CD4-positive, alpha-beta T cell (primary cell): ENCODE measurements at places on chromosomes 5 and 9.
A peak's percentile ranks its signal among the peaks of the same experiment; 100 is the strongest.

- H3K4me1 ChIP-seq = no peaks in the 10 kb centered on the region
- H3K27me3 ChIP-seq = no peaks in the 10 kb centered on the region
- H3K36me3 ChIP-seq = no peaks in the 10 kb centered on the region
- H3K4me3 ChIP-seq = no peak overlapping the region
- no peak overlapping the region for H3K27ac ChIP-seq
- DNase-seq = no peak
These were observed 109.9 kb downstream of the RFX3 start for GRCh38 chr9:3415906-3416305.

DNA sequence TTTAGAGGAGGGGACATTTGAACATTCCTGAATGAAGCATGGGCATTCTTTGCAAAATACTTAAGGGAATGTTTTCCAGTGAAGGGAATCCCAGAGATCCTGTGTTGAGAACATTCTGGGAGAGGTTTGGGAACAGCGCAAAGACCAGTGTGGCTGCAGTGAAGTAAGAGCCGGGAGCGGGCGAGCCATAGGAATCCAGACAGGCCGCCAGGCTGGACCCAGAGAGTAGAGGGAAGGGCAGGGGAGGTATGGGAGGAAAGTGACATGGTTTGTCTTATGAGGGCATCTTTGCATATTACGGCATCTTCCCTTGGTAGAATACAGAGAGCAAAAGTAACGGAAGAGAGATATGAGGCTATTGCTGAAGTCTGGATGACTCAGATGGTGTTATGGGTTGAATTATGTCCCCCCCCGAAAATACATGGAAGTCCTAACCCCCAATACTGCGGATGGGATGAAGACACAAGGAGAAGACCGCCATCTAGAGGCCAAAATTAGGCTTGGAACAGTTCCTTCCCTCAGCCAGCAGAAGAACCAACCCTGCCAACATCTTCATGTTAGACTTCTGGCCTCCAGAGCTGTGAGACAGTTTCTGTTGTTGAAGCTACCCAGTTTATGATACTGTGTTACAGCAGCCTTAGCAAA lies 268.2 kb downstream of the MAST4 start:
- H3K4me3 ChIP-seq = no peak overlapping the region
- H3K27ac ChIP-seq = no peak overlapping the region
- no peaks in the 10 kb centered on the region for H3K36me3 ChIP-seq
- DNase-seq = peak; percentile 53

DNA sequence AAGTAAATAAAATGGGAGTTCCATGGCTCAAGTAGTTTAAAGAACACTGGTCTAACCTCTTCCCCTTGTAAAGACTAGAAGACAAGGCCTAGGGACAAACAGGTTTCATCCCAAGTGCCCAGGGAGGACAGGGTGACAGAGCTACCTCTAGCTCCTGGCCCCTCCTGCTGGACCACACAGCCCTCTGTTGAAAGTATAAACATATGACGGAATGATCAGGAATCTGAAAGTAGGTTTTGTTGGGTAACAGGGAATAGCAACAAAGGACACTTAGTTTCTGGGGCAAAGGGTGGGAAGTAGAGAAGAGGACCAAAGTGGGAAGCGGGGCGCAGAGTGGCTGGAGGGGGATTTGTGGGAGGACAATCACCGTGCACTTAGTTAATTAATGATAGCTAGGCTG lies 67.0 kb upstream of the DAB2IP start:
- peaks cover 10% of the 10 kb centered on the region for H3K27me3 ChIP-seq
- H3K36me3 ChIP-seq = no peaks in the 10 kb centered on the region
- H3K4me1 ChIP-seq = no peaks in the 10 kb centered on the region

DNA sequence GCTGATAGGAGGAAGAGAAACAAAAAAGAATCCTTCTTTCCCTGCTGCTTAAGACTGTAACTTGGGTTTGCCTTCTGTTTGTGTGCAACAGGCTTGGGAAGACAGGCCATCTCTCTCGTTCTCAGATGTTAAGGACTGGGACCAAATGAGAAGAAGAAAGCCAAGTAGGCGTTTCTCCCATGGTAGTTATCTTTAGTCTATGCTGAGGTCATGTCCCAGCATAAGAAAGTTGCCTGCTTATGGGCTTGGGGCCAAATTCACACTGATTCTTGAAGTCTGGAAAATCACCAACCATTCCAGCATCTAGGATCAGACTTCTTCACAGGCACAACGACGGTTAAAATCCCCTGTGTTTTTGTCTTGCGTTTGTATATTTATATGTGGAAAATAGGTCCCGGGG lies 44.2 kb upstream of the PALM2AKAP2 start:
- H3K36me3 ChIP-seq = no peaks in the 10 kb centered on the region
- no peak overlapping the region for H3K4me3 ChIP-seq
- no peaks in the 10 kb centered on the region for H3K27me3 ChIP-seq
- no peak overlapping the region for H3K27ac ChIP-seq
- DNase-seq = no peak
- no peaks in the 10 kb centered on the region for H3K4me1 ChIP-seq

DNA sequence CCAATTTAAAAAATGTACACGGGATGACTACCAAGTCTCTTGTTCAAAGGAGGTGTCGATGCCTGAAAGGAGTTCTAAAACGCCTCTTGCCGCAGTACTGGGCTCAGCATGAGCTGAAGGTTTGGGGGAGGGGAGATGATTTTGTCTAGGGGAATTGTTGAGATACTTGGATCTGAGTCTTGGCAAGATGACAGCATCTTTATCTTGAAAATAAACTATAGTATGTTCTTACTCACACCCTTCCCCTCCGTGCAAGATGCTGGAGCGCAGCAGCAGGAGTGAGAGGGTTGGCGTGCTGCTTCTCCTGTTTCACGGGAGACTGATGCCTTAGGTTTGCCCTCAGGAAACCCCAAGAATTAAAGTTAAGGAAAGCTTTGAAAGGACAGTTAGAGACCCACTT lies 47.3 kb downstream of the FAM78A start:
- peaks cover 14% of the 10 kb centered on the region for H3K4me1 ChIP-seq
- H3K27ac ChIP-seq = no peak overlapping the region
- H3K4me3 ChIP-seq = peak overlapping the region; percentile 31
- no peaks in the 10 kb centered on the region for H3K27me3 ChIP-seq
- peaks cover 44% of the 10 kb centered on the region for H3K36me3 ChIP-seq
- DNase-seq = no peak

- no peaks in the 10 kb centered on the region for H3K36me3 ChIP-seq
- H3K4me3 ChIP-seq = no peak overlapping the region
These were observed 113.8 kb downstream of the RPS23 start for GRCh38 chr5:82164176-82164976.

- no peak overlapping the region for H3K4me3 ChIP-seq
- H3K27ac ChIP-seq = no peak overlapping the region
- no peaks in the 10 kb centered on the region for H3K27me3 ChIP-seq
- no peaks in the 10 kb centered on the region for H3K4me1 ChIP-seq
- H3K36me3 ChIP-seq = no peaks in the 10 kb centered on the region
These were observed 947.5 kb upstream of the CTNND2 start for GRCh38 chr5:12851761-12852160.

DNA sequence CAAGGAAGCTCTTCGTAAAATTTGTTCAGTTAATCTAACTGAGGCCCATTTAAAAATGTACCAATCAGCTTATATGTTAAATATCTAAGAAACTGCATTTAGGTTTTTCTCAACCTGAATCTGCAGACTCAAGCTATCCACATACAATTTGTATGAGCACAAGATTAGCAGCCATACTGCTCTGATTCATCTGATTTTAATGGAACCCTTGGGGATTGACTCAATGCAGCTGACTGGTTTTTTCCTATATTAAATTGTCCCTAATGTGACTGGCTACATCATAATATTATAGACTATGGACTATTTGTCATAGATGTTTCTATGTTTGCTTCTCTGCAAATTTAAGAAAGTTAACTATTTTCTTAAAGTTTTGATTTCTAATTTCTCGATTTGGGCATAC lies 451.0 kb upstream of the TUSC1 start:
- DNase-seq = no peak
- H3K4me3 ChIP-seq = no peak overlapping the region
- H3K27me3 ChIP-seq = no peaks in the 10 kb centered on the region

- DNase-seq = no peak
- no peak overlapping the region for H3K27ac ChIP-seq
- no peaks in the 10 kb centered on the region for H3K36me3 ChIP-seq
- no peak overlapping the region for H3K4me3 ChIP-seq
- H3K4me1 ChIP-seq = no peaks in the 10 kb centered on the region
These were observed 291.1 kb upstream of the TLE4 start for GRCh38 chr9:79280691-79281090.

GRCh38 chr5:181211208-181211607 lies 6.2 kb upstream of the TRIM7 start:
- H3K4me3 ChIP-seq = no peak overlapping the region
- no peak overlapping the region for H3K27ac ChIP-seq

GRCh38 chr5:98902733-98903132 lies 26.1 kb downstream of the CHD1 start:
- no peak overlapping the region for H3K4me3 ChIP-seq
- DNase-seq = no peak
- no peaks in the 10 kb centered on the region for H3K27me3 ChIP-seq
- H3K4me1 ChIP-seq = peaks cover 2% of the 10 kb centered on the region

GRCh38 chr5:61052882-61053281 lies 107.9 kb downstream of the NDUFAF2 start:
- no peaks in the 10 kb centered on the region for H3K36me3 ChIP-seq
- H3K4me3 ChIP-seq = no peak overlapping the region
- no peaks in the 10 kb centered on the region for H3K4me1 ChIP-seq
- no peak overlapping the region for H3K27ac ChIP-seq
- DNase-seq = no peak

- H3K36me3 ChIP-seq = no peaks in the 10 kb centered on the region
- no peak overlapping the region for H3K27ac ChIP-seq
- no peaks in the 10 kb centered on the region for H3K4me1 ChIP-seq
- DNase-seq = peak; percentile 18
These were observed 19.3 kb upstream of the SMIM32 start for GRCh38 chr5:136212252-136212721.

DNA sequence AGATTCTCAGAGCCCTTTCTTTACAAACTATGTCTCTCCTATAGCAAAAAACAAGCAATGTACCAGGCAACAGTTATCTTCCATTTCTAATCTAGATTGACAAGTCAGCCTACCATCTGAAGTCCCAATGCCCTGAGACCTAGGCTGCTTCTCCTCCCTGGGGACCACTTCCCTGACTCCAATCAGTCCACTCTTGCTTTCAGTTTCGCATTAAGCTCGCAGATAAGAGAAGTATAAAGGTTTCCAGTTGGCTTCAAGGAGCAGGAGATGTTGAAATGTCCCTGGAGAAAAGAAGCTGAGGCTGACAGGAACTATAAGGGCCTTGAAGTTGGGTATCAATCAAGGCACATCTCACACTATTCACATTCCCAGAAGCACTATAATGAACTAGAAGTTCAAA lies 32.3 kb downstream of the ERP44 start:
- H3K27me3 ChIP-seq = no peaks in the 10 kb centered on the region
- no peaks in the 10 kb centered on the region for H3K36me3 ChIP-seq
- DNase-seq = no peak
- H3K4me1 ChIP-seq = no peaks in the 10 kb centered on the region

DNA sequence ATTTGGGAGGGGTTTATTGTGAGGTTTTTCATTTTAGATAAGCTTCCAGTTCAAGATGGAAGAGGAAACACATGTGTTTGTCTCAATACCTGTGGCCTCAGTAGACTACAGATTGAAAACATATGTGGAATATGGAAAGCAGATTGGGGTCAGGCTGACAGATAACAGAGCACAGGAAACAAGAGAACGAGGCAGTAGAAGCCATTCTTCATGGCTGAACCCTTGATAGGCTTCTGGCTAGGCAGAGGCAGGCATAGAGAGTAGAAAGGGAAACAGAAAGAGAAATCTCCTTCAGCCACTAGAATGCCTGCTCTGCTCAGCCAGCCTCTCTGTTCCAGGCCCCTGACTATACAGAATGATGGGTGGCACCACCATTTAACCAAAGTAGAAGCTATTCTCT lies 152.5 kb downstream of the MUSK start:
- no peaks in the 10 kb centered on the region for H3K27me3 ChIP-seq
- no peaks in the 10 kb centered on the region for H3K36me3 ChIP-seq
- no peak overlapping the region for H3K4me3 ChIP-seq

DNA sequence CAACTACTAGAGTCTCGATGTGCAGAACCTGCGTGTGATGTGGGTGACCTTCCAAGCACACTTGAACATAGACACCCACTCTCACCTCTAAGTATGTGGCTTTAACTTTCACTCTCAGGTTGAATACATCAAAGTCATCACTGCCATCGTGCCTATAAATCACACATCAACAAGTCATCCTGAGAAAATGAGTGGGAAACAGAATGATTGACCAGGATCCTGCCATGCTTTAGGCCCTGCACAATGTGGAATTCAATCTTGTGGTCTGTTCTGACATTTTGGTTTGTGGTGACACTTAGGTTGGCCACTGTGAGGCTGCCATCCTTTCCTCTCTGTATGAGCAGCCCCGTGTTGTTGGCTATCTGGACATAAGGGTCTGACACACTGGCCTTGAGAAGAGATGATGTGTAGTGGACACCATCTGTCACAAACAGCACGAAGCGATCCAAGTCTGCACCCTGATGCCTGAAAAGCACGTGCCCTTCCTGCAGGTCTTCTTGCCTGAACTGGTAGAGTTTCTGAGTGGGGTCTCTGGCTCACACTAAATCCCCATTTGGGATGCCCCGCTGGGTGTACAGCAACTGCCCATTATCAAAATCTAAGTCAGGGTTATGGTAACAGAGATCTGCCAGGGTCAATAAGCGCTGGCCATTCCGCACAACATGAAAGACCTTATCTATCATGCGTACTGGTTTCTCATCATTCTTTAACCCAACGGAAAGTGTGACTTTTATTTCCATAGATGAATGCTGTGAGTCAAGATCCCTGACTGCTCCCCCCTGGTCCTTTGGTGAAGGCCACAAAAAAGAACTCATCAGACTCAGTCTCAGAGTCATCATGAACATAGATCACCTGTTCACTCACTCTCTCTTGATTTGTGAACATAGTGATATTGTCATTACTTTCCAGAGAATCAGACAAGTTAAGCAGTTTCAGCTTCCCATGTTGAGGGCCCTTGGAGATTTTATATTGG lies 116.6 kb downstream of the ESM1 start:
- H3K27me3 ChIP-seq = no peaks in the 10 kb centered on the region
- H3K27ac ChIP-seq = no peak overlapping the region
- no peaks in the 10 kb centered on the region for H3K36me3 ChIP-seq
- peaks cover 4% of the 10 kb centered on the region for H3K4me1 ChIP-seq
- DNase-seq = no peak

DNA sequence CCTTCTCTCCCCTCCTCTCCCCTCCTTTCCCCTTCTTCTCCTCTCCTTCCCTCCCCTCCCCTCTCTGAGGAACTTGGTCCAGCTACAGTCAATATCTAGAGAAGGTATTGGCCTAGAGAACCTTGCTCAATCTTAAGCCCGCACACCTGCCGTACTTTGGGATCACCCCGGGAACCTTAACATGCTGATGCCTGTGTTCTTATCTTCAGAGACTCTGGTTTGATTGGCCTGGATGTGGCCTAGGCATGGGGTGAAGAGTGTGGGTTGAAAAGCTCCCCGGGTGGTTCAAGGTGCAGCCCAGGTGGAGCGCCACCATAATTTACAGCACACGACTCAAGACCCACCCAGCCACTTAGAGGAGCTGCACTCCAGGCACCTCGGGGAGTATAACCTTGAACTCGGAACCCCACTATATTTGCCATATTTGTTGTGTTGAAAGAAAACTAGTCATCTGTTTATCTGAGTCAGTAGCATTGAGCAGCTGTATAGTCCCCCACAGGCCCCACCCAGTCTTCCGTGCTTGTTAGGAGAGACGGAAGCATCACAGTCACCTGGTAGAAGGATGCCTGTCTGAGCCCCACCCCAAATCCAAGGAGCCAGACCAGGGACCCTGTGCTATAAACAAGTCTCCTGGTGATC lies 14.4 kb upstream of the PHF19 start:
- H3K4me1 ChIP-seq = peaks cover 83% of the 10 kb centered on the region
- no peaks in the 10 kb centered on the region for H3K27me3 ChIP-seq
- H3K36me3 ChIP-seq = no peaks in the 10 kb centered on the region
- DNase-seq = peak; percentile 72
- no peak overlapping the region for H3K4me3 ChIP-seq
- H3K27ac ChIP-seq = peak overlapping the region; percentile 86
